Hepatocyte (in vitro differentiated cells): ENCODE measurements at places on chromosomes 2 and 18. TPM values are rescaled to one million over a fixed set of nuclear protein-coding genes. Genes with fewer than 3 reads are reported as not detected.

LBX2 gene
- total RNA-seq = 2.5 and 3.4 TPM in 2 replicates

DES gene
- total RNA-seq = 103 and 114 TPM in 2 replicates

DNA sequence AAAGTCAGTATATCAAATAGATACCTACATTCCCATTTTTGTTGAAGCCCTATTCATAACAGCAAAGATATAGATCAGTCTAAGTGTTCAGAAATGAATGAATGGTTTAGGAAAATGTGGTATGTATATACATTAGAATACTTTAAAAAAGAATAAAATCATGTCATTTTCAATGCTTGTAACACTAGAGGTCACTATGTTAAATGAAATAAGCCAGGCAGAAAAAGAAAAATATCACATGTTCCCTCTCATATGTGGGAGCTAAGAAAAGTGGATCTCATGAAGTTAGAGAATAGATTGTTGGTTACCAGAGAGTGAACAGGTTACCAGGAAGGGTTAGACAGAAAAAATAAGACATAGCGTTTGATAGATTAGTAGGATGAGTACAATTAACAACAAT is 1111.0 kb upstream of the SLC39A10 start:
- no peak overlapping the region for H3K27ac ChIP-seq
- DNase-seq = no peak
- no peaks in the 10 kb centered on the region for H3K36me3 ChIP-seq
- no peak overlapping the region for H3K4me3 ChIP-seq

DNA sequence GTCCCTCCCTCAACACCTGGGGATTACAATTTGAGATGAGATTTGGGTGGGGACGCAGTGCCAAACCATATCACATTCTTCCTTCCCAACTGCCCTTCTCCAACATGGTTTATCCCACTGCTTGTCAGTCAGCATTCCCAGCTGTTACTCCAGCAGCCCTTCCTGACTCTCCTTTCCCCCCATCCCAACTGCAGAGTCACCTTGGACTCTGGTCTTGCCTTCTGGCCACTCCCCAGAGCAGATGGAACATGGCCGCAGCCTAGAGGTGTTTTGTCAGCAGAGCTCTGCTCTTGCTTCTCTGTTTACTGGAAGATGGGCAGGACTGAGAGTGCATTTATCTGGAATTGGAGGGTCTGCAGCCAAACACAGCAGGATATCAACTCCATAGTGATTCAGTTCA is 51.2 kb upstream of the MEX3C start:
- no peaks in the 10 kb centered on the region for H3K4me1 ChIP-seq
- no peaks in the 10 kb centered on the region for H3K27me3 ChIP-seq
- no peak overlapping the region for H3K27ac ChIP-seq

- no peaks in the 10 kb centered on the region for H3K27me3 ChIP-seq
- H3K4me1 ChIP-seq = no peaks in the 10 kb centered on the region
- DNase-seq = no peak
- peak overlapping the region; percentile 45 for H3K27ac ChIP-seq
- H3K4me3 ChIP-seq = no peak overlapping the region
Observed at GRCh38 chr18:13381944-13382365, 163.4 kb downstream of the LDLRAD4 start.
